Hepatic stellate cell (primary cell): ENCODE measurements at places on chromosomes 6 and 20.

GRCh38 chr6:121920616-121921015 lies 478.8 kb upstream of the HSF2 start:
- DNase-seq = no peak

DNA sequence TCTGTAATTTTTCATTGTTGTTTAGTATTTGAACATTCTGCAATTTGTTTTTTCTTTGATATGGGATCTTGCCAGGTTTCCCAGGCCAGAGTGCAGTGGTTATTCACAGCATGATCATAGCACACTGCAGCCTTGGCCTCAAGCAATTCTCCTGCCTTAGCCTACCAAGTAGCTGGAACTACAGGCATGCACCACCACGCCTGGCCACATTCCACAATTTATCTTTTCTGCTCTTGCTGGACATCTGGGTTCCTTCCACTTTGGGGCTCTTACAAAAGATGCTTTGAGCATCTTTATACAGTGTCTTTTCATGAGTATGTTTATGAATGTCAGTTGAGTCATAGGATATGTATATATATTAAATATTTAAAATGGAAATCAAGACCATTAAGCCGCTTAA lies 42.0 kb downstream of the PGM3 start:
- no peak for DNase-seq

DNA sequence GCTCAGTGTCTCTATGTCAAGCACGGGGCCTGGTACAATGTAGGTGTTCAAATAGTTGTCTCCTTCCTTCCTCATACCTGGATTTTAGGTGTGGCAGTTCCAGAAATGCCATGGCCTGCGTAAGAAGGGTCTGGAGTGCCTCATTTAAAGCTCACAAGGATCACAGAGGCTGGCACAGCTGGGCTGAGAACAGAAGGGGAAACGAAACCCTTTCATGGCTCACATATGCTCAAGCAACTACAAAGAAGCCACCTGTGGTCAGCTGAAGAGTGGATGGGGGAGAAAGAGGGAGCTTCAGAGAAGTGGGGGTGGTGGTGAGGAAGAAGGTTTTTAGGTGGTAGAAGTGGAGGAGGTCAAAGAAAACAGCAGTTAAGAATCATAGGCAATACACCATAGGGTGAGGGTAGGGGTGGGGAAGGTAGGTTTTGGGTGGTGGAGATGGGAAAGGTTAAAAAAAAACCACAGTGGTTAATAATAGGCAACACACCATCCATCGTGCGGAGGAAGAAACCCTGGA lies 17.0 kb upstream of the TOP1 start:
- no peak for DNase-seq

DNA sequence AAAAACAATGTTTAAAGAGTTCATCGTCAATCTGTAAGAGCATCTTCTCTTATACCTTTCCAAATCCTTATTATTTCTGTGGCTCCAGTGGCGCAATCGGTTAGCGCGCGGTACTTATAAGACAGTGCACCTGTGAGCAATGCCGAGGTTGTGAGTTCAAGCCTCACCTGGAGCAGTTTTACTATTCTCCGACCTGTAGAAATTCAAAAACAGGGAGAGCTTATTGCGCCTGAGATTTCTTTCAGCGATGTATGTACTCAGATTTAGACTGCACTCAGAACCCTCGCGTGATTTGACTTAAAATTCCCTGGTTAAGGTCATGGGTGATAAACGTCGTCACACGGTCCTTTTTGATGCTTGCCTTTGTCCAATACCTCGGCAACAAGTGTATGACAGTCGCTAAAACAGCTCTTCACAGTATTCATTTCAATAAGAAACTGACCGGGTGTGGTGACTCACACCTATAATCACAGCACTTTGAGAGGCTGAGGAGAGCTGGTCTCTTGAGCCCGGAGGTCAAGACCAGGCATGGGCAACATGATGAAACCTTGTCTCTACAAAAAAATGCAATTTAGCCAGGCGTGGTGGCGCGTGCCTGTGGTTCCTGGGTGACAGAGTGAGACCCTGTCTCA lies 11.9 kb downstream of the GPX5 start:
- DNase-seq = no peak

- no peak for DNase-seq
These were observed 363.9 kb downstream of the KIF16B start for GRCh38 chr20:16209357-16209756.

DNA sequence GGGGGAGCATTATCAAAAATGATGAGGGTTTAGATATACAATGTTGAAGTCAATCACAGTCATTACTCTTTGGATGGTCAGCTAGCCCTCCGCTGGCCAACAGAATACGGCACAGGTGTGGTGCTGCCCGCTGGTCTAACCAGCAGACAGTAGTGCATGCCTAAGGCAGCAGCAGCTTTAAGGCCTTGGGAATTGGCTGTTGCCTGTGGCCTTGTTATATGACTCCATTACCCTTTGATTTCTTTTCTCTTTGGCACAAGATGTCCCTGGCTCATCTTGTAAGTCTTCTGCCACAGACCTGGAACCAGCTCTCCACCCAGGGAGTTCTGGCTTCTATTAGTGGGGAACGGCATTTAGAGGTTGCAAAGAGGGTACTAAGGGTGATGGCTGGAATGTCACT lies 110.2 kb downstream of the WDR27 start:
- DNase-seq = no peak

- no peak for DNase-seq
These were observed 56.4 kb downstream of the RIPOR2 start for GRCh38 chr6:24879351-24879750.

DNA sequence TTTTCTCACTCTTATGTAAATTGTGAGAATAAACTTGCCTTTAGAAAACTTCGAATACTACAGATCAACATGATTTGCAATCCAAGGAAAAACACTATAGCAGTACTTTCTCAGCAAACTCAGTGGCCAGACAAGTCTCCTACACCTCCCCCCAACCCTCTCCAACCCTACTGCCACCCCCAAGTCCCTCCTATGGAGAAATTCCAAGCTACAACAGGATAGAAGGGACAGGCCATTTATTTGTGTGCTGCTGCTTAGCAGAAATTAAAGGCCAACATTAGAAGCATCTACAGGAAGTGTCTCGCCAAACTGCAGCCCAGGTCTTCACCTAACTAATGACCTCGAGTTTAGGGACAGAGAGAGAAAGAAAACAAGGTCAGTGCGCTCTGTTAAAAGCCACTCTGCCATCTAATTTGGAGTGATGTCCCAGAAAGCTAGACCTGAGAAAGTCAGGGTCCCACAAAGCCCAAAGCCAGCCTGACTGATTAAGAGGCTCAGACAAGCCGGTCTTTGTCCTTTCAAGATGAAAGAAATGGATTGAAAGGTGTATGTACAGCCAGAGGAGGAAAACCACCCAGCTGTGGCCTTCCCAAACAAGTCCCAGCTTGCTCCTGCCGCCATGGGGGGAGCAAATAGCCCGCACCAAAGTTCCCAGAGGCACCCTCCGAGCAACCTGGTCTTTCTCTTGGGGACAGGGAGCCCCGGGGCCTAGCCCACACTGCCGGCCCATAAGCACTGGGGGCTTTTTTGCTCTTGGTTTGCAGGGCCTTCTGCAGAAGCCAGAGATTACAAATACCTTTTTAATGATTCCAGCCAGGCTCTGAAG lies 3.4 kb downstream of the BMP7 start:
- DNase-seq = no peak

DNA sequence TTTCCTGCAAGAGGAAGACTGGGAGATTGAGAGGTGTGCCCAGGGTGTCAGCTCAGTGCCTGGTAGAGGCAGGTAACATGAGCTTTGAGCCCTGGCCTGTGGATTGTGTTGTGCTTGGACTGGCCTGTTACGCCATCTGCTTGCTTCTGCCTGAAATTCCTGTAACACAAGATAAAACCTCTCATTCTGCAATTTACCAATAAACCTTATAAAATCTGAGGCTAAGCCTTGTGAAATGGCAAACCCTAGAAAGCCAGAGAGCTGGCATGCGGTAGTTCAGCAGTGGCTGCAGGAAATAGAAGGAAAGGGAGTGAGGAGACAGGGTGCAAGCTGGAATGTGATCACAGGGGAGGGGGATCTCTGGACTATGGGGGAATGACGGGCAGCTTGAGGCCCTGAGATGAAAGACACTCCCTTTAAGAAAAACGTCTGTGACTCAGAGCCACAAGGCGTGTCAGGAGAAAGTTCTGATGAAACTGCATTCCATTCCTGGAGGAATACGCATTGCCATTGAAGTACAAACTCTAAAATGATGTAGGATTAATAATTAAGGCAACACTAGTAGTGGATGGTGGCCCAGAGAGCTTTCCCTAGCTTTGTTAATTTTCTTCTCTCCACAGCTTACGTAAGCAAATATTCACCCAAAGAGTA lies 26.3 kb upstream of the TFAP2A start:
- DNase-seq = peak; percentile 80

DNA sequence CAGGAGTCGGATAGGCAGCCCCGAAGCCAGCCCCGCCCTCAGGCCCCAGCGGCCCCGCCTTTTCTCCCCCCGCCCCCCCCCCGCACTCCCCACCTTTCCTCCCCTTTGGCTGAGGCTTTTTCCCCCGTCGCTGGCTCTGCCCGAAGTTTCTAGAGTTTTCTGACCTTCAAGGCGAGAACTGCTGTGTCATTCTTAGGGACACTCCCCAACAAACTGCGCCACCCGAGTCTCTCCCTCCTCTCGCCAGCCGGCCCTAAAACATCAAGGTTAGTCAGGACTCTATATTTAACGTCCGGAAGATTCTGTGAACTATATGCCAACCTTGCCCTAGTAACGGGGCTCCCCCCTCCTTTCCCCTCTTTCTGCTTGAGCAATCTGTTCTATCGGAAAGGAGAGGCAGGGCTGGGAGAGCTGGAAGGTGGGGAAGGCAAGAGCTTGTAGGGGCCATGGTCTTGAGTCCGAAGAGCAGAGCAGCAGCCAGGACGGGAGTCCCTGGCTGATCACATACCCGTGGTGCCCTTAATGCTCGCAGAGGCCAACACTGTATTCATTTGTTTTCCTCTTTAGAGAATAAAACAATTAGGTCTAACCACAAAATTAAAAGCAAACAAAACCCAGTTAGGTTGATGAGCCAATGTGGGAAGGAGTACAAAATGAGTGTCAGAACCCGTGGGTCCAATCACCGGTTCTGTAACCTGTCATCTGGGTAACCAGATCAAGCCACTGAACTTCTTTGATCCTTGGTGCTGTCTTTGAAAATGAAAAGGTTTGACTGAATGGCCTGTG lies 5.3 kb upstream of the HSPA1B start:
- peak; percentile 68 for DNase-seq

GRCh38 chr6:100153636-100154275 lies 159.7 kb upstream of the MCHR2 start:
- no peak for DNase-seq

DNA sequence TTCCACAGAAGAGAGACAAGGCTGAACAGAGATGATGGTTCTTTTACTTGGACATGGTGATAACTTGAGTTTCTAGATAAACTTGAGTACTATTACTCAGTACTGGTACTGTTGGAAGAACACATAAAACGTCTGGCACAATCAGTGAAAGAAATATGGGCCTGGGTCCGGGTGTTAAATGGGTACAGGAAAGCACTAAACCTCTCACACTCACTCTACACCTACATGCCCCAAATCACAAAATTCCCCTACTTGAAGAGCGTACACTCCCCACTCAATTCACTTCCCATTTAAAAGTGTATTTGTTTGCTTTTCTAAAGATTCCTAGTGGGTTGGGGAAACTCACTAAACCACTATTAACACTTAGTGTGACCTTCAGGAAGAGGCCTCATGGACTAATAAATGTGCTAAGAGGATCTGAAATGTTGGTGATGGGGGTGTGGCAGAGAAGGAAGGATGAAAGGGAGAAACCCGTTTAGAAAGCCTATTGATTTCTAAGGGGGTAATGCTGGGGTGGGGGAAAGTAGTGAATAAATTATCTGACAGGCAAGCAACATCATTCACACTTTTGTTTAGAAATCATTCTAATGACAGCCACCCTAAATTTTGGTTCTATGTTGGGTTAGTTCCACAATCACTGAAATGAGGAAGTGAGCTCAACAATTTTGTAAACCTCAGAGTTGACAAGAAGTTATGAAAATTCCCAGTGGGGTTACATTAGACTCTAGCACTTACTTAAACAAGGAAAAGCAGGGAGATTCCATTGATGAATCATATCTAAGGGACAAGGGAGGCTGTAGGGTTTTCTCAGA lies 222.6 kb upstream of the MARCKS start:
- peak; percentile 31 for DNase-seq

- DNase-seq = no peak
These were observed 24.9 kb downstream of the TTLL2 start for GRCh38 chr6:167349631-167350274.

GRCh38 chr20:47392015-47392720 lies 35.7 kb upstream of the ZMYND8 start:
- peak; percentile 77 for DNase-seq

DNA sequence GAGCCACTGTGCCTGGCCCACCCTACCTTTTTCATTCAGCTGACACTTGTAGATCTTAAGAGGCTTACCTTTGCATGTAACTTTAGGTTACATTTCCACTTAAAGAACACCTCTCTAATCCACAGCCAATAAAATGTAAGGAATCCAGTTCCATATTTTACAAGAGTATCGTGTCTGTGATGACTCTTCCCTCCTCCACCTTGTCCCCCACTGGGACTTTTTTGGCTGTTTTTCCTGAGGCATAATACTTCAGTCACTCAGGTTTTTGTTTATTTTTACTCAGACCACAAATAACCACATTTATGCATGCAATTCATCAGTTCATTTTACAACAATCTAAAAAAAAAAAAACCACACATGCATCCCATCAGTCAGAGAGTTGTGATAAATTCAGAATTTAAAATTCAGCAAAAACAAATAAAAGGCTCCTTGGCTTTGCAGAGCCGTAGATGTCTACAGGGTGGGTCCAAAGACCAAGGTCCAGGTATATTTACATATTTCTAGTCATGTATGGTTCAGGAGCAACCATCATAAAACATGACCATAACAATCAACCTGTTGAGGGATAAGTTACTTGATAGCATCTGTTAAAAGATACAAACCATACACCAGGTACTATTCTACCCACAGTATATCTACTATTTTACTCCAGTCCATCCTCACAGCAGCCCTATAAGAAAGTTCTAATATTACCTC lies 9.9 kb downstream of the ATXN1 start:
- no peak for DNase-seq

DNA sequence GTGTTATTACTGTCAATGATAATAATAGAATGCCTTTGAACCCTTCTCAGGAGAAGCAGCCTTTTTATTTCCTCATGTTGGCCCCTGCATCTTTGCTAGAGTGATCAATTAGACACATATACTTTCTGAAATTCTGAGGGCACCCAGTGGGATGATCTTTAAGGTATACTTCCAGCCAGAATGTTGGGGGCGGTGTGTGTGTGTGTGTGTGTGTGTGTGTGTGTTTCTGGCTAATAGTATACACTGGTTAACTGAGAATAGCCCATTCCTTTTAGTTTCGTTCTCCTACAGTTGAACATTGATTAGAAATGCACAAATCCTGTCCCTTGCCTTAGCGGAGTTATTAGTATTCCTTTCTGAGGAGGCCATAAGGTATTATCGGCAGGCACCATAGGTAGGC lies 41.7 kb upstream of the CCDC167 start:
- no peak for DNase-seq

GRCh38 chr6:169339731-169340309 lies 86.2 kb upstream of the THBS2 start:
- DNase-seq = no peak

- DNase-seq = no peak
These were observed 37.8 kb downstream of the PPP1R16B start for GRCh38 chr20:38843346-38843745.
